ENCODE measurements at places on chromosomes 16 and 17.

DNA sequence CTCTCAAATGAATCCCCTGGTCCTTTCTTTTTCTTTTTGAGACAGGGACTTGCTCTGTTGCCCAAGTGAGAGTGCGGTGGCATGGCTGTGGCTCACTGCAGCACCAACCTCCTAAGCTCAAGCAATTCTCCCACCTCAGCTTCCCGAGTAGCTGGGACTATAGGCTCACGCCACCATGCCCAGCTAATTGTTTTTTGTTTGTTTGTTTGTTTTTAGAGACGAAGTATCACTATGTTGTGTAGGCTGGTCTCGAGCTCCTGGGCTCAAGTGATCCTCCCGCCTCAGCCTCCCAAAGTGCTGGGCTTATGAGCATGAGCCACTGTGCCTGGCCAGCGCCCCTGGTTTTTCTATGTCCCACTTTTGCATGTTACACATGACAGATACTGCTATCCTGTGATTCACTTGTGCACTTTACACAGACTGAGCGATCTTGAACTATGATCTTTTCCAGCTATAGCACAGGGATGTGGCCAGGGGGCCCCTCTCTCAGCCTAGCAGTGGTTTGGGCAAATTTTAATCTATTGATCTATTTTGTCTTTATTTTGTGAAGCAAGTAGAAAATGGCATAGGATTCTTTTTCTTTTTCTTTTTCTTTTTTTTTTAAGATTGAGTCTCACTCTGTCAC lies 31.3 kb upstream of the MLKL start:
- no peak for DNase-seq

GRCh38 chr17:44854192-44854591 lies 6.5 kb downstream of the HIGD1B start:
- DNase-seq, result no peak

DNA sequence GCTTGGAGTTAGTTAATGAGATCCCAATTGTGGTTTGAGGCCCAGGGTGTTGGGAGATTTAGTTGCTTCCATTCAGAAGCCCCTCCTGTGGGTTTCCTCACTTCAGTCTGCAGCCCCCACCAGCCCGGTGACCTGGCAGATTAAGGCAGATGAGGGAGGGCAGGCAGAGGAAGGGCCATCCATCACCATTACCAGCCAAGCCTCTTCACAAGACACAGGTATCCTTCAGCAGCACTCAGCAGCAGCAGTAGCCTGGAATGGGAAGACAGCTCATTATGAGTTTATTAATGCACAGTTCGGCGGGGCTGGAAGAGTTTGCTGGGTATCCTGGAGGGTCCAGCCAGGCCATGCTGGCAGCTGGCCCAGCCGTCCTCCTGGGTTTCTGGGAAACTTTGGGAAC lies 90.0 kb upstream of the GPRC5B start:
- no peak for DNase-seq

DNA sequence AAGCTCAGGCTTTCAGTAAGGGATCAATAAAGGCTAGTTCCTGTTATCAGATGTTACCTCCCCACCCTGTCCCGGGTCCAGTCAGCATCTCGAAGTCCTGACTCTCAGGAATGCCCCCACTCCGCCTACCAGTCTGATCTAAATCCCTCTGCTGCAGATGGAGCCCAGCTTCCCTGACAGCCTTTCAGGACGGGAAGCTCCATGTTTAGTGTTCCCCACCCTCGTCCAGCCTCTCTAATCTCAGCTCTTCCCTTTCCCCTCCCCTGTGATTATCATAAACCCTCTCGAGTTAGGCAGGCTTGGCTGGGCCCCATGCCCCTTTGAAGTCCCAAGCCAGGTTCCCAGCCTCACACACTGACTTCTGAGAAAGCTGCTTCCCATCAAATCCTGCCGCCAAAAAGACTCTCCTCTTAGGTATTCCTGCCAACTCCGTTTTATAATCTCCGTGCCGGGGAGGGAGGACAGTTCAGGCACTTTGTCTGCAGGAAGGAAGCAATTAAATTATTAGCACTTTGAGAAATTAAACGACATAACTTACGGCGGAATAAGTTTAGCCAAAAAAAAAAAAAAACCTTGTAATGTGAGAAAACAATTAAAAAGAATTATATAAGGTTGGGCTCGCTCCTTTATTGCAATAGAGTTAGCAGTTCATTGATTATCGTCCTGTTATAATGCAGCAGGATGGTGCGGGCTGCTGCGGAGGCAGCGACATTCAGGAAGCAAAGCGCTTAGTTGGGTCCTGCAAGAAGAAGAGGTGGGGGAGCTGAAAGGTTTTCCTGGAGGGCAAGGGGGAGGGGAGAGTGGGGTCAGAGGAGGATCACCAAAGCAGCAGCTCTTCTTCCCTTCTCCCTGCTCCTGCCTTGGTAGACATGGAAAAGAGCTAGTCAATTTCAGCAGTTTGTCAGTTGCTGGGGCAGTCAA lies 16.8 kb upstream of the ETV4 start:
- no peak for DNase-seq

- DNase-seq, result no peak
Measured at GRCh38 chr17:69560987-69561441, 146.5 kb downstream of the MAP2K6 start.

DNA sequence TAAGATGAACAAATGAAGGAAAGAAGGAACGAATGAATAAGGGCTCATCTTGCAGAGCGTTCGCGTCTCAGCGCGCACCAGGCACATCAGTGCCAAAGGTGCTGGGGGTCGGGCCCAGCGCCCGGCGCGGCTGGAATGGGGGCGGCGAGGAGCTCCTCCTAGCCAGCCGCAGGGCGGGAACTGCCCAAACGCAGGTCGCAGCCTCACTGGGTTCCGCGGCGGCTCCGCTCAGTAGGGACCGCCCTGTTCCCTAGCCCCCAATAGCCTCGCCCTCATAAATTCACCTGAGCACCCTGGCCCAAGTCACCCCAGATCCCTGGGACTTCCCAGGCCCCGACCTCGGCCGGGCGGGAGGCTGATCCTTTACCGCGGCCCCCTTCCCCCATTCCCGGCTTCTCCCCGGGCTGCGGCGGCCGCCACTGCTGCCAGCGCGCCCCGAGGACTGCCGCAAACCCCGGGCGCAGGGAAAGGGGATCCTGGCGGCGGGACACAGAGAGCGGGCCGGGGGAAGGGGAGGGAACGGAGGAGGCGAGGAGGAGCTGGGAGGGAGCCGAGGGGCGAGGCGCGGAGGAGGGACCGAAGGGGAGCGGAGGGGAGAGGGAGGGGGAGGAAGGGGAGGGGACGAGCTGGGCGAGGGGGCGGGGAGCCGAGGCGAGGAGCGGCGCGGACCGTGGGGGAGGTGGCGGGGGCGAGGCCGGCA lies 377 bp upstream of the CRHR1 start:
- no peak for DNase-seq

DNA sequence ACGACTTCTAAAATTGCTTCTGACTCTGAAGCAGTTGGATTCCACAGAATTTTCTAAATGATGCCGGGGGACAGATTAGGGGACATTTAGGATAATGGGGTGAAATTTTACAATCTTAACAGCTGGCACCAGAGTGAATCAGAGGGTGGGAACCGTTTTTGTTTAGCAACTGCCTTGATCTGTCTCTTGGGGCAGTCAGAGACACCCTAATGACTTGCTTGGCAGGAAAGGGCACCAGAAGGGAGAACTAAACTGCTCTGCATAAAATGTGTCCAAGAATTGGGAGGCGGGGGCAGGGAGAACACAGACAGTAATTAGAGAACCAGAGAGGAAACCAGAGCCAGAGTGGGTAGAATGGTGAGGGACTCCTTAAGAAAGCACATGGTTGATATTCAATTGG lies 6.1 kb upstream of the ABCC12 start:
- DNase-seq, result no peak

All from C1 segment of cervical spinal cord (tissue), 14 donors.